Stimulated activated CD4-positive, alpha-beta T cell treated with anti-CD3 and anti-CD28 coated beads, Interleukin-1b, Interleukin-23, amount 100 ng/mL, for 1 hour (primary cell): ENCODE measurements at places on chromosomes 1 and 21.
A peak's percentile ranks its signal among the peaks of the same experiment; 100 is the strongest.

GRCh38 chr1:81375884-81376548 lies 424.7 kb upstream of the ADGRL2 start:
- DNase-seq, result no peak

DNA sequence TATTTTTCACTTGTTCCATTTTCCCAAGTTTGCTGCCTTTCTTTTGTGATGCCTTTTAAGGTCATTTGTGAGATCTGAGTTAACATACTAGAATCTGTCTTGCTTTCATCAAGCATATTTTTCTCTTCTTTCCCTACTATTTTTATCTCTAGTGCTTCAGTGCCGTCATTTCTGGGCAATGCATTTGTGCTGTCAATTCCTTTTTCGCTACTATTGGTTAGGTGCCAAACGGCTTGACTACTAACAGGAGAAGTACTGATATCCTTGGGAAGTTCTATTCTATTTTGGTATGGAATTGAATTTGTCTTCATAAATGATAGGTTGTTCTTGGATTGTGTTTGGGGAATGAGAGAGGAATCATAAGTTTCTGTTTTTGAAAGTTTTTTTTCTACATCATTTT lies 42.2 kb downstream of the LRRC53 start:
- DNase-seq, result no peak

DNA sequence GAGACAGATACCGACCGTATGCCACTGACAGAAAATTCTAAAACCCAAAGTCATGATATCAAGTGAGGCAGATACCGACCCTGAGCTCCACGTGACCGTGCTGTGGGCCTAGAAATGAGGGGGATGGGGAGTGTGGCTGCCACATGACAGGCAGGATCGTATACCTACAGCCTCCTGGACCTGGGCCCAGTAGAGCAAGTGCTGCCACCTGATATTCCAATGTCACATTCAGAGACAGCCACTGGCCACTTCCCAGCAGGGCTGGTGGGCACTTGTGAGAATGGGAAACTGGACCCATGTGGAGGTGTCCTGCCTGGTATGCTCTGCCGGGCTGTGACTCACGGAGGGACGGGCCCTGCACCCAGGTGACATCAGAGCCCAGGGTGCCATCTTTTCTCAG lies 44.6 kb upstream of the CLDN14 start:
- no peak for DNase-seq

- DNase-seq, result no peak
Measured at GRCh38 chr1:20329793-20330542, 39.3 kb downstream of the VWA5B1 start.

GRCh38 chr1:240169188-240169587 lies 77.5 kb downstream of the FMN2 start:
- no peak for DNase-seq

- no peak for DNase-seq
Measured at GRCh38 chr1:40841602-40842001, 20.6 kb downstream of the CITED4 start.

DNA sequence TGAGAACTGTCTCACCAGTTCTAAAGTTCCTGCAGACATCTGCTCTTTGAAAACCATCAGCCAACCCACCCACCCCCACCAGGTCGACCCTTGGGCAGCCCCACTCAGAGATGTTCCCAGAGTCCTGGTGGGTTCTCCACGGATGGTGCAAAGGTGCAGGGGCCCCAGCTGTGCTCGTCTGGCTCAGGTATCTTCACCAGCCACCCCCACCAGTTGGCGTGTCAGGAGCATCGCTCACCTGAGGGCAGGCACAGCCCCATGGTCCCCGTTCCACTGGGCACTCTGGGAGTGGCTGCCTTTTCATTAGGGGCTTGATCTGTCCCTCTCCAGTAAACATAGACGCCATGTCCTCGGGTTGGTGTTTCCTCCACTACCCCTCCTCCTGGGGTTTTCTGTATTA lies 70.5 kb downstream of the UMODL1 start:
- DNase-seq, result no peak

GRCh38 chr1:15966081-15966955 lies 9.6 kb downstream of the ZBTB17 start:
- DNase-seq, result peak; percentile 58

DNA sequence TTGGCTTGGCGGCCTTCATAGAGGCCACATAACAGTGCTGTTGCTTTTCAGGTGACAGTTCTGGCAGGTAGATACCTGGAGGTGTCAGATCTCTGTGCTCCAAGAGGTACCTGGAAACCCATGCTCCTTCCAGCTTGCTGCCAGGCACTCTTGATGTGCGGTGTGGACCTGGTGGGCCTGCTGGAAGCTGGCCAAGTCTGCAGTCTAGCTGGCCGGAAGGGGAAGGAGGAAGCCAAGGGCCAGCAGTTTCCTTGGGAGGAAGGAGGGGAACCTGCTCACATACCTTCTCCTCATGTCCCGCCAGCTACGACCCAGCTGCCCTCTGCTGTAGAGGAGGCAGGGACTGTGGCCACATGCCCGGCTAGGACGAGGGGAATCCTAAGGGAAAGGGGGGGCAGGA lies 166.4 kb upstream of the AJAP1 start:
- DNase-seq, result no peak

DNA sequence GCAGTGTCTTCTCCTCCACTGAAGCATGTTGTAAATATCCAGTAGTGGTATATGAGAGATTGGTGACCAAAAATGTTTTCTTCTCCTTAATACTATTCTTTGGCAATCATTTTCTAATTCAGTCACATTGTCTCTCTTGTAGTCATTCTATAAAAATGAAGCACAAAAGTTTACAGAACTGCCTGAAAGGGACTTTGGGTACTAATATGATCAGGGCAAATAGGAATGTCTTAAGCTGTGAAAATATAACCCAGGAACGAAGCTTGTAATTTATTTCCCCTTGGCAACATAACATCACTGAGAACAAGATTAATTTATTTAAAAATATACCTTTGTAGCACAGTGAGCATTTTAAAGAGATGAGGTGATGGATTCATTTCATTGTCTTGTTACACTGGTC lies 4.9 kb downstream of the B3GALT2 start:
- DNase-seq, result no peak

DNA sequence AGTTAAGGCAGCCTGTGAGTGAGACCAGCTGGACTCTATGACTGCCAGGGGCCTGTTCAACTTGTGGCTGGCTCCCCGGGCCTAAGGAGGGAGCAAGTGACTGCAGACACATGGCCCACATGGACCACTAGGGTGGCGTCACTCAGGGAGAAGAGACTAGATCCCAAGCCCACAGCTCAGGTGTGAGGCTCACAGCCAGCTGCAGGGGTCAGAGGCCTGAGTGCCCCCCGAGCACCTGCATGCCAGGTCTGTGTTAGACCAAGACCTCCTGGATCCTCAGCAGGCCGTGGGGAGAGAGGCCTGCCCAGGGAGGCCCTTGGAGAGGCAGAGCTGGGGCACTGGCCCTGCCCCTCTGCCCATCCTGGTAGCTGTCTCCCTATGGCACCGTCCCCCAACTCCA lies 142.4 kb upstream of the RUNX3 start:
- DNase-seq, result no peak

GRCh38 chr1:8976896-8977450 lies 31.3 kb downstream of the CA6 start:
- no peak for DNase-seq

GRCh38 chr1:214029796-214030195 lies 42.0 kb downstream of the PROX1 start:
- DNase-seq, result no peak

GRCh38 chr1:171352554-171352953 lies 38.6 kb downstream of the FMO4 start:
- DNase-seq, result no peak

DNA sequence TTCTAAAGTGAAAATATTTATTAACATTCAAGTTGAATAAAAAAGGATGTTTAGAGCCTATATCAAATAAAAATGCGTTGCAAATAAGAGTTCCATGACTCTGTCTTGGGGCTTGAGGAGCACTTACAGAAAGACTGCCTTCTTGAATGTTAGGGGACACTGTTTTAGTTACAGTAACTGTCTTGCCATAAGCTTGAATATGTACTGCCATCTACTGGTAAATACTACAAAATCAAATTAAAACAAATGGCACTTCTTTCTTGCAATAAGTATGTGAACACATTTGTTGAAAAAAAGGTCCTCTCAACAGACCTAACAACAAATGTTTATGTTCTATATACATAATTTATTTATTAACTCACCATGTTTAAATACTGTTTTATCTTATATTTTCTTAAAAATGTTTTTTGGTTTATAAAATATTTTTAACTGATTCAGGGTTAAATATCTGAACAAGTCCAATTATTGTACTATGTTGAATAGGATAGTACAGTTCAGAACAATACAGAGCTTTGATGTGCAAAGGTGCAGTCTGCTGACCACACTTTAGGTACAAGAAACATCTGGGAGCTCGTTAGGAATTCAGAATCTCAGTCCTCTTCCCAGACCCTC lies 199.5 kb downstream of the LRRIQ3 start:
- no peak for DNase-seq
